ENCODE measurements at places on chromosomes 11 and 22.

GRCh38 chr11:113163291-113164030, 150.9 kb upstream of the TTC12 start:
- no peak for DNase-seq

DNA sequence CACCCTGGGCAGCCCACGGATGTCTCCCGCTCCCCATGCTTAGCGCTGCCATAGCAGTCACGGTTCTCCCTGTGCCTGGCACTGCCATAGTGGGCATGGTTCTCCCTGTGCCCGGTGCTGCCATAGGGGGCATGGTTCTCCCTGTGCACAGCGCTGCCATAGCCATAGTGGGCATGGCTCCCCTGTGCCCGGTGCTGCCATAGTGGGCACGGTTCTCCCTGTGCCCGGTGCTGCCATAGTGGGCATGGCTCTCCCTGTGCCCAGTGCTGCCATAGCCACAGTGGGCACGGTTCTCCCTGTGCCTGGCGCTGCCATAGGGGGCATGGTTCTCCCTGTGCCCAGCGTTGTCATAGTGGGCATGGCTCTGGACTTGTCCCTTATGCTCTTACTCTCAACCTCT, 19.9 kb upstream of the ARAP1 start:
- no peak for DNase-seq

DNA sequence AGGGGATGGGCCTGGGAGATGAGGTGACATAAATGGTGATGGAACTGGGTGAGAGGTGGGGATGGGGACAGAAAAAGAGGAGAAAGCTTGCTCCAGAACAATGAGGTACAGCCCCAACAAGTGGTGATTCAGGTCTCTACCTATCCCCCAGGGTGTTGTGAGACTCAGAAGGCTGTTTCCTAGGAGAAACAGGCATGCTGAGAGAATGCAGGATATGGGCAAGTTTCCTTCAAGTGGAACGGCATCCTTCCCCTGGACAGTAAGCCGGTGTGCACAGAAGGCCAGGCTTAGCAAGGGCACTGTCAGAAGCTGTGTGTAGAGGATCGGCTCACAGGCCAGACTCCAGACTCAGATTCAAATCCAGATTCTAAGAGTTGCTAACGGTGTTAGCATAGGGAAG, 34.1 kb upstream of the CRTAM start:
- DNase-seq: peak; percentile 84

- DNase-seq: no peak
Measured at GRCh38 chr11:119710417-119710816, 18.6 kb downstream of the NECTIN1 start.

- no peak for DNase-seq
Measured at GRCh38 chr11:69183613-69184012, 27.9 kb downstream of the SMIM38 start.

- DNase-seq: no peak
Measured at GRCh38 chr11:60064111-60064510, 7.6 kb downstream of the MS4A3 start.

DNA sequence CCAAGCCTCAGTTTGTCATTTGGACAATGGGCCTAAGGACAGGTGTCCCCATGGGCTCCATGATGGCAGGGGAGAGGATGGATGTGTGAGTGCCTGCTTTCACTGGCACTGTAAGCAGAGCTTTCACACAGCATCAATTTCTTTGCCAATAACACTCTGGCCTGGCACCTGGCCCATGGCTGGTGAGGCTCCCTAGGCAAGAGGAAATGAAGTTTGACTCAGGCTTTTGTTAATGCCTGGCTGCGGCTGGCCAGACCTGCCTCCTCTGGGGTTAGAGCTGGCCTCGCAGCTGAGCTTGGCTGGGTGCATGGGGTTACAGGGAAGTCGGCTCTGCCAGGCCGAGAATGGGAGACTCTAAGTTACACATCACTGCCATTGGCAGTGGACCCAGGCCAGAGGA, 30.0 kb upstream of the SEZ6L start:
- DNase-seq: peak; percentile 75

- DNase-seq: no peak
Measured at GRCh38 chr11:72233773-72234513, 9.4 kb downstream of the INPPL1 start.

DNA sequence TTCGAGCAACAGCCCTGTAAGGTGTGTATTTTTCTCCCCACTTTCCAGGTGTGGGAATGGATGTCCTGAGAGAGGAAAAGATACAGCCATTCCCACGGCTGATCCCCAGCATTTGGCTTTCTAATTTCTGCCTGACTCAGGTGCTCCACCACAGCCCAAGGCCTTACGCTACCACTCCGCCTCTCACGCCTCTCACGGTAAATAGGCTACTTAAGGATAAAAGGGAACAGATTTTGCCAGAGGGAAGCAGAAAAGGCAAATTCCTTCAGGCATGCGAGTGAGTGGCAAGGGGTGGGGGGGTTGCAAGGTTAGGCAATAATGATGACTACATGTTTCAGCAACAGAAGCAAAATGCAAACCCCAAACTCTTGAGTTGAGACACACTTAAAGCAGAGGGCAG, 9.2 kb downstream of the PVALB start:
- DNase-seq: no peak

GRCh38 chr11:67632982-67633755, 3.4 kb upstream of the NUDT8 start:
- no peak for DNase-seq

- DNase-seq: no peak
Measured at GRCh38 chr11:69972351-69972802, 105.7 kb upstream of the ANO1 start.

DNA sequence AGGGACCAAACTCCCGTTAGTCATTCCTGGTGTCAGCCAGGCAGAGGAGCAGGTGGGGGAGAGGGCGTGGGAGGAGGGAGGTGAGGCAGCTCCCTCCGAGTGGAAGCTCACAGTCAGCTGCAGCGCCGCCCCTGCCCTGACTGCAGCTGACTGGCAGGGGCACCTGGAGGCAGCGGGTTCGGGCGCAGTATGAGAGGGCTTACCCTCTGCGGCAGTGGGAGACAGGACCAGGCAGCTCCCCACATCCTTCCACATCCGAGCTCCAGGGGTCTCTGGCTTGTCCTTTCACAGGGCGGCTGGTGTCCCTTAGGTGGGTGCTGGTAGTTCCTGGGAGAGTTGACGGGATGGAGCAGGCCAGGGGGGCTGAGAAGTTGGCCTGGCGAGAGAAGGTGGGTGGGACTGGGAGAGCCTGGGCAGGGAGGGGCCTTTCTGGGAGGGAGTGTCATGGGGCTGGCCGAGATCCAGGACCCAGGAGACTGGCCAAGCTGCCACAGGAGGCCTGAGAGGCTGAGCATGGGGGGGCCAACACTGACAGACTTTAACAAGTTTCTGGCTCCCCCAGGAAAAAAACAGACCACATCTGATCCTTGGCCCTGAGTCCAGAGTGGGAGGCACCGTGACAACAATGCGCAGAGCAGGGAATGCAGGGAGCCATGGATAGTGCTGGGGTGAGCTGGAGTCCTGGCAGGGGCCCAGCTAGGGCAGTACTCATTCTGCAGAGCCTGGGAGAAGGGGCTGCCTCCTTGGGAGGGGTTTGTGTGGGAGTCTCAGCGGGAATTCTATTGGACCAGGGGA, 4.9 kb downstream of the ADORA2A start:
- DNase-seq: peak; percentile 62

DNA sequence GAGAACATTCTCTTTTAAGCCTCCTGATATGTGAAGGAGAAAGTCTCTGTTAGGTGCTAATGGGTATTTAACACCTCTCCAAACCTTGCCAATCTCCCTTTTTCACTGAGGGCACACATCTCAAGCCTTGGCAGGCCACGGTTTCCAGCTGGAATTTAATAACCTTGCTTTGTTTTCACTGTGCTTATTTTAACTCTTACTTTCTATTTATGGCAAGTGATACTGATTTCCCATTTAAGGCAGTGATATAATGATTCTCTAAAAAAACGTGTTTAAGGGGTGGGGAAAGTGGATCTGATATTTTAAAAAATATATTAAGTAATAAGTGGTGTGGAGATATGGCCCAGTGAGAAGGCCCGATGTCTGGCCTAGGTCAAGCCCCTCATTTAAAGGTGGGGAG, 1.1 kb upstream of the RASD2 start:
- DNase-seq: no peak

DNA sequence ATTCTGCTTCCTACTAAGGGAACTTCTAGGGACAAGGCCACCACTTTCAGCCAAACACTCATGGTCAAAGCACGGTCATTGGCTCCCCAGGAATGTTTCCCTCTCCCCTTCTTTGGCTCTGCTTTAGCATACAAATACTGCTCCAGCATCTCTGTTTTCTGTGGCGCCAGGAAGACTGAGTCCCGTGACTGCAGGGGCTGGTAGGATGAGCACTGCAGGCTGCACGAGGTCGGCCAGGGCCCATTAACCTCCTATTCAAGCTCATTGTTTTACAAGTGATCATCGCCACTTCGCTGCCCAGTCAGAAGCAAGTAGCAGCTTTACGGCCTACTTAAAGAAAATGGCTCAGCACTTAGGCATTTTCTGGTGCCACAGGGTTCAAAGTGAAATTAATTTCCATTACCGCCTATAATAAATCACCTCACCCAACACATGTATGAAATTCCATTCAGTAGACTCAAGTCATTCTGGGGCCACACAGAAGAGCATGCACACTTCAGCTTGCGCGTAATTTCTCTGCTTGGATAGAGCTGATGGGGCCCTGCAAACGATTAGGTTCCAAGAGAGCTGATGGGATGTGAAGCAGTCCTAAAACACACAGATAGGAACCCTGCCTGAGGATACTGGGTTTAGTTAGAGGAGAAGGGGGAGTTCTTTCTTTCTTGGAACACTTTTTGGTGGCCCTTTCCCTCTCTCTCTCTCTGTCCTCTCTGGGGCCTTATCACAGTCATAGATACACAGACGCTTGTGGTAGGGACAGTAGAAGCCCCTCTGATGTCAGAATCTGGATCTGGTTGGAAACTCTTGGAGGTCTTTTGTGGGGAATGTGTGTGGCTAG, 173.7 kb downstream of the KIF18A start:
- DNase-seq: peak; percentile 93

GRCh38 chr11:109972181-109972715, 120.9 kb upstream of the ZC3H12C start:
- no peak for DNase-seq

DNA sequence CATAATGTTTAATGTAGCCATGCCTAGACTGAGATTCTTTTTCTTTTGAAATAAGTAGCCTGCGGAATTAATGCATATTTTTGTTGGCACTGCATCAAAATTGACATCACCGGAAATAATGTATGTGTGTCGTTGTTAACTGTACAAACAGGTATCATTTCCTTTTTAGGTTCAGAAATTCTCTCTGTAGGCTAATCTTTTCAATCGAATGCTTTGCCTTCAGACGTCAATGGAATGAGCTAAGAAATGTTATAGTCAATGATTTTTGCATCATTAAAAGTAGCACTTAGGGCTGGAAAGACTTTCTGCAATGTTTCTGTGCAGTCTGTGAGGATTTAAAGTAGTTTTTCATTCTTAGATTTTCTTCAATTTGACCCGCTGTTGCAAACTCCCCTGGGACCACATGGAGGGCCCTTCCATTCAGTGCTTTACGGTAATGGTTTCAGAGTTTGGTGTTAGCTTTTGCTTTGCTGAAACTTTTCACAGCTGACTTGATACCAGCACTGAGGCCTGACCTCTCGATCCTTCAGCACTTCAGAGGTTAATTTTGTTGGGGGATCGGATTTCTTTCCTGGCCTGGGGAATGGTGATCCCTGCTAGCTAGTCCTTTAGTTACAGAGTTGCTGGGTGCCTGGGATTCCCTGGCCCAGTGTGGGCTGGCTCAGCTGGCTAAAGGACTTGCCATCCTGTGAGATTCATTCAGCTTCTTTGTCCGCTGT, 137.8 kb downstream of the DBX1 start:
- no peak for DNase-seq

DNA sequence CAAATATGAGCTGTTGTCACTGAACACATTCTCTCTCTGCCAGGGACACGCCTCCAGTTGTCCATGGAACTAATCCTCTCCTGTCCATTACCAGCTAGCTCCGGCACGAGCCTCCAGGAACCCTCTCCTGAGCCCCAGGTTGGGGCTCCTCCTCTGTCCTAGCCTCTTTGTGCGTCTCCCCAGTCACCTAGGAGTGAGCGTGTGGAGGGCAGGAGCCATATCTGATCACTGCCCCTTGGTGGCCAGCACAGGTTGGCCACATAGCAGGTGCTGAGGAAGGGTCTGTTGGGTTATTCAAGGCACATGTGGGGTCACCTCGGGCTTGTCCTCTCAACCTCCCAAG, 2.5 kb downstream of the SYVN1 start:
- no peak for DNase-seq

- no peak for DNase-seq
Measured at GRCh38 chr11:58003036-58003435, 20.6 kb upstream of the OR9Q1 start.

DNA sequence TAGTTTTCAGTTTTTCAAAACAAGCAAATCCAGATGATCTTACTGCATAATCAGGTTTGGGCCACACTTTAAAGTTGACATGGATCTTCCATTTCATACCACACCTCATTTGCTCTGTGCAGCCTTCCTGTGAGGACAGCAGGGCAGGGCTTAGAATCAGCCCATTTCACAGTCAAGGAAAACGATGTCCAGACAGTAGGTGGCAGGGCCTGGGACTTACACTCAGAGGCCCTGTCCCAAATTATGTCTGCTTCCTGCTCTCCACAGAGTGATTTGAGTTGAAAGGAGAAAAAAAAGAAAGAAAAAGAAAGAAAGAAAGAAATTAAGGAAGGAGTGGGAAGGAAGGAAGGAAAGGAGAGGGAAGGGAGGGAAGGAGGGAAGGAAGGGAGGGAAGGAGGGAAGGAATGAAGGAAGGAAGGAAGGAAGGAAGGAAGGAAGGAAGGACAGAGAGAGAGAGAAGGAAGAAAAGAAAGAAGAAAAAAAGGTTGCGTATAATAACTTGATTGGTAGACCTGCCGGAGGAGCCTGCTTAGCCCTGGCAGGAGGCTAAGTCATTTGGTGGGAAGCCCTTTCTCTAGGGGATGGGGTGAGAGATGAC, 23.6 kb downstream of the TSKU start:
- DNase-seq: no peak

DNA sequence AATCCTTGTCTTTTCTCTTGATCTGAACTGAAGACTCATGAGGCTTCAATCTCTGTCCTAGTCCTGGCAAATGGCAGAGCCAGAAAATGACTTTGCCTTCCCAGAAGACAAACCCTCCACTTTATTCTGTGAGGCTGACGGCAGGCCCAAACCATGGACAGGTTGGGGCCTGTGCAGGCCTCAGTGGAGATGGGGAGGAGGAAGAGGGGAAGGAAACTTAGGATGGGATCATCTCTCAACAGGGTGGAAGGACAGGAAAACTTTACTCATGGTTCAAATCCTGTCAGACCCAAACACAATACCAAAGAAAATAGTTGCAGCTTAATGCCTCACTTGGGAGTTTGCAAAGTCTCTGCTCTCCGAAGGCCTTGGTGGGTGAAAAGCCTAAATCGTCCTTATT, 9.8 kb downstream of the RPL27A start:
- DNase-seq: no peak

DNA sequence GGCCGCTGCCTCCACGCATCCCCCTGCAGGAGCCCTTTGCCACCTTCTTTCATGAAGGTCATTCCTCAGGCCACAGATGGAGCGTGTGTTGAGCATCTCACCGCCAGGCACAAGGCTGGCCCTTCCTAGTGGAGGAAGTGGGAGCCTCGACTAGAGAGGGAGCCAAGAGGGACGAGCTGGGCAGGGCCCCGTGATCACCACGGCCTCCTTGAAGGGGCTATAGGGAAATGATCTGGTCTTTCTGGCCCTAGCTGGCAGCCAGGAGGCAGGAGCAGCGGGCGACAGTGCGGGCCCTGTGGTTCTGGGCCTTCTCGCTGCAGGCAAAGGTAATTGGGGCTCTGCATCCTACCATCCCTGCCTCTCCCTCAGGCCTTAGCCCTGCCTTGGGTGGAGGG, 49.1 kb downstream of the PISD start:
- DNase-seq: no peak

- peak; percentile 81 for DNase-seq
Measured at GRCh38 chr22:41022470-41023298, 69.7 kb upstream of the EP300 start.

GRCh38 chr22:42992886-42993479, 22.0 kb downstream of the PACSIN2 start:
- DNase-seq: no peak

Measured in Daoy (cell line).